ENCODE measurements at places on chromosomes 2 and 18. TPM values are rescaled to one million over a fixed set of nuclear protein-coding genes. Genes with fewer than 3 reads are reported as not detected.

Gene CKAP2L
- total RNA-seq: 61.9 TPM

Gene CHPF
- 73.7 TPM for total RNA-seq

Gene HOXD9
- 1.4 TPM for total RNA-seq

Gene TRABD2A
- 5.3 TPM for total RNA-seq

Gene EIF2AK2
- 30.9 TPM for total RNA-seq

Gene GTF2A1L
- total RNA-seq: 0.60 TPM

Gene TMEM150A
- 6.2 TPM for total RNA-seq
